Stimulated activated CD8-positive, alpha-beta memory T cell treated with anti-CD3 and anti-CD28 coated beads, Interleukin-4, amount 100 ng/mL, for 1 hour (primary cell): ENCODE measurements at places on chromosomes 13 and 19.

DNA sequence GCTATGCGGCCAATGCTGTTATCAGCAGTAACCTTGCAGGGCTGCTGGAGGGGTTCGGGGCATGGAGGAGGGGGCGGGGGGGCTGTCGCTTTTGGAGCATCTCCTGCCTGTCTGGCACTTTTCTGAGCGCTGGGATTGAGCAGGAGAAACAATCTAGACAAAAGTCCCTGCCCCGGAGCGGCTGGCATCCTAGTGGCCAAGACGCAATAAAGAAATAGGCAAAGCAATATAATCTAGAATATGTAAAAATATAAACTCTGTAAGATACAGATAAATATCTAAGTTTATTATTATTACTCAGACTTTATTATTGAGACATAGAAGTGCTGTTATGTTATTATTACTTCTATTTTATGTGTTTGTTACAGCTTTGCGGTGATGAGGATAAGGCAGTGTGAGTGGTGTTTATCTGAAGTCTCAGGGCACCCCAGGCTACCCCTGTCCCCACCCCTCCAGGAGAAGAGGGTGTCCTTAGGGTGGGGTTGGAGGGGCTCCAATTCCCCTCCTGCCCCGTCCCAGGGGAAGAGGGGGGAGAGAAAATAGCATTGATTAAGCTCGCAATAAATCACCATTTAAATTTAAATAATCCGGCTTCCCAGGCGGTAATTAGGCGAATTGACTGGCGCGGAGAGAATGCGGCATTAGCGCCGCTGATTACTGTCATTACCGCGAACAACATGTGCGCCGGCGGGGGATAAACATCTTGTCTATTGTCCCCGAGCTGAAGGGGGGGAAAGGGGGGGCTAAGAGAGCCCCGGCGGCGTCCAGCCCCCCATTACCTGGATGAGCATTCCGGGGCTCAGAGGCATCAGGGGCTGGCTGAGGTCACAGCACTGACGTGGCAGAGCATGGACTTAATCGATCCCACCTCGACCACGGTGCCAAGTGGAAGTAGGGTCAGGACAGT lies 3.2 kb downstream of the NPAS1 start:
- no peak for DNase-seq

GRCh38 chr13:29688193-29688592 lies 92.7 kb upstream of the SLC7A1 start:
- DNase-seq, result no peak

- no peak for DNase-seq
Measured at GRCh38 chr13:113267642-113268405, 29.2 kb upstream of the LAMP1 start.

DNA sequence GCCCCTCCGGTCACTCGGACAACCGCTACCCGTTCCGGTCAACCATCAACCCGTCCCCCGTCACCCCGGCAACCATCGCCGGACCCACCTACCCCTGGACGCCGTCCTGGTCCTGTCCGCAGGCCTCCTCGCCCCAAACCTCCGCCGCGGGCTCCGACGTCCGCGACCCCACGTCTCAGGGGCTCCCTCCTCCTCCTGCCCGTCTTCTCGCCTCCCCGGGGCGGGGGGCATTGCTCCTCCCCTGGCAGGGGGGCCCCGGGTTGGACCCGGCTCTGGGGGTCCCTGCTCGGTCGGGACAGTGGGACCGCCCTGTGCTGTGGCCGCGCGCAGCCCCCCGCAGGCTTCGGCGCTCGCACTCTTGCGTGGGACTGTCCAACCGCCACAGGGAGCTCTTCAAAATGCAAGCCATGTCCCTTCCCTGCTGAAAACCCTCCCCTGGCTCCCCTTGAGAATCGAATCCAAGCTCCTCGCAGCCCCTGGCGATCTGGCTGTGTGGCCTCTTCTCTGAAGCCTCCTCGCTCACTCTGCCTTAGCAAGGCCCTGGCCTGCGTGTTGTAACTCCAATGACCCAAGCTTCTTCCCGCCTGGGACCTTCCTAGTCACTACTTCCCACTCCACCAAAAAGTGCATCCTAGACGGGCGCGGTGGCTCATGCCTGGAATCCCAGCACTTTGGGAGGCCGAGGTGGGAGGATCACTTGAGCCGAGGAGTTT lies 8.4 kb downstream of the EPHX3 start:
- DNase-seq, result no peak

- no peak for DNase-seq
Measured at GRCh38 chr19:40811478-40812341, 12.7 kb downstream of the EGLN2 start.

GRCh38 chr13:28468023-28468915 lies 26.7 kb downstream of the FLT1 start:
- DNase-seq, result no peak

GRCh38 chr19:31519908-31520307 lies 170.7 kb upstream of the TSHZ3 start:
- DNase-seq, result no peak

GRCh38 chr19:42423462-42424344 lies 3.5 kb downstream of the LIPE start:
- DNase-seq, result peak; percentile 84

- DNase-seq, result no peak
Measured at GRCh38 chr13:45989607-45990006, 62.9 kb downstream of the ZC3H13 start.

- no peak for DNase-seq
Measured at GRCh38 chr19:5134691-5135090, 165.8 kb downstream of the KDM4B start.

DNA sequence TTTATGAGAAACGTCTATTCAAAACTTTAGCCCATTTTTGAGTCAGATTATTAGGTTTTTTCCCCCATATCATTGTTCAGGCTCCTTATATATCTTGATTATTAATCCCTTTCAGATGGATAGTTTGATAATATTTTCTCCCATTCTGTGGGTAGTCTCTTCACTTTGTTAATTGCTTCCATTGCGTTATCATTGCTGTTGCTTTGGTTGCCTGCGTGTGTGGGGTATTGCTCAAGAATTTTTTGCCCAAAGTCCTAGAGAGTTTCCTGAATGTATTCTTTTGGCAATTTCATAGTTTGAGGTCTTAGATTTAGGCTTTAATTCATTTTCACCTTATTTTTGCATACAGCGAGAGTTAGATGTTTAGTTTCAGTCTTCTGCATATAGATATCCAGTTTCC lies 25.8 kb upstream of the PRR20A start:
- DNase-seq, result no peak

- no peak for DNase-seq
Measured at GRCh38 chr13:86476656-86477055, 677.4 kb upstream of the SLITRK6 start.

DNA sequence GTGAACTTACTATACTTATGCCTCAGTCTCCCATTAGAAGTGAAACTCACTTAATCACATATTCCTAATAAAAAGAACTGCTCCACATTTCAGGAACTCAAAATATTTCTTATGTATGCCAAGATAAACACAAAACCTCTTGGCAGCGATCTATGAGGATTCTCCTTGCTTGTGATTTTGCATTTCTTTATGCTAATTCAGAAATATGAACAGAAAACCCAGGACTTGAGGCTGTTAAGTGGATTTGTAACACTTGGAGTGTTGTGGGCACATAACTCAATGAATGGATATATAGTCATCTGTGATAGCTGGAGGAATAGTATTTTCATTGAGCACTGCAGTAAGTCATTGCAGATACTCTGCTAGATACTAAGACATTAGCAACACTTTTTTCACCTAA lies 5.6 kb upstream of the KATNAL1 start:
- DNase-seq, result no peak
